ENCODE measurements at places on chromosomes 2 and 18.
A peak's percentile ranks its signal among the peaks of the same experiment; 100 is the strongest.

DNA sequence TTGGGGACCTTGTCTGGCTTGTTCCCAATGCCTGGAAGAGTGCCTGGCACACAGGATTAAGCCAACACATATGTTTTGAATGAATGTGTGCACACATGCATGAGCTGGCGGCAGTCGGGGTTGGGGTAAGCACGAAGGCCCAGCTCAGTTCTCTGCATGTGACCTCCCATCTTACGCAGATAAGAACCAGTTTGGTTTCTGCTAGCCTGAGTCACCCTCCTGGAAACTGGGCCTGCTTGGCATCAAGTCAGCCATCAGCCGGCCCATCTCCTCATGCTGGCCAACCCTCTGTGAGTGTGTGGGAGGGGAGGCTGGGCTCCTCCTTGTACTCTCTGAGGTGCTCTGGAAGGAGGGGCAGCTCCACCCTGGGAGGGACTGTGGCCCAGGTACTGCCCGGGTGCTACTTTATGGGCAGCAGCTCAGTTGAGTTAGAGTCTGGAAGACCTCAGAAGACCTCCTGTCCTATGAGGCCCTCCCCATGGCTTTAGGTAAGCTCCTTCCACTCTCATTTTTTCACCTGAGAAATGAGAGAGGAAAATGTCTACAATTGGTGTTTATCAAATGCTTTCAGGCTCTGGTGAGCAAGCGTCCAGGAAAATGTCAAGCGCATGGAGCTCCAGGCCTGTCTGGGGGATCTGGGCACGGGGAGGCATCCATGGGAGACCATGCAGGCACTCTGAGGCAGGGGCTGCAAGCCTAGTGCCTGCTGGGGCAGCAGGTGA is 9.7 kb upstream of the IL1RN start:
- peak; percentile 83 for DNase-seq

GRCh38 chr2:65465857-65466256 is 33.5 kb upstream of the SPRED2 start:
- DNase-seq = no peak

GRCh38 chr2:126878601-126879000 is 20.1 kb upstream of the TEX51 start:
- DNase-seq = no peak

GRCh38 chr18:28075501-28075900 is 101.4 kb downstream of the CDH2 start:
- no peak for DNase-seq

GRCh38 chr2:55109219-55109891 is 59.1 kb upstream of the RTN4 start:
- DNase-seq = peak; percentile 57

DNA sequence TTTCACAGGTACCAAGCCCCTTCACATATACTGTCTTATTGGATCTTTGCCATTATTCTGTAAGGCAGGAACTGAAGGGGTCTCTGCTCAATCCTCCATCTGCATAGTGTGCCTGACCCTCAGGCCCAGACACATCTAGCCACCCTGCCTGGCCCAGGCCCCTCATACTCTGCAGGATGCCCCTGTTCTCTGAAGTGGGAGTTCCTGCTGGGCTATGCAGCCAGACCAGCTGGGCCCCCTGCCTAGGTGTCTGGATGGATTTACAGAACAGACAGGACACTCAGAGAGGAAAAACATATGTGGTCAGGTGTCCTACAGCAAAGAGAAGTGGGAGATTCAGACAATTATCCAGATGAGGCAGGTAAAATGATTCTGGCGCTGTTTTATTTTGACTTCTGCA is 42.0 kb downstream of the SLC4A5 start:
- DNase-seq = no peak

DNA sequence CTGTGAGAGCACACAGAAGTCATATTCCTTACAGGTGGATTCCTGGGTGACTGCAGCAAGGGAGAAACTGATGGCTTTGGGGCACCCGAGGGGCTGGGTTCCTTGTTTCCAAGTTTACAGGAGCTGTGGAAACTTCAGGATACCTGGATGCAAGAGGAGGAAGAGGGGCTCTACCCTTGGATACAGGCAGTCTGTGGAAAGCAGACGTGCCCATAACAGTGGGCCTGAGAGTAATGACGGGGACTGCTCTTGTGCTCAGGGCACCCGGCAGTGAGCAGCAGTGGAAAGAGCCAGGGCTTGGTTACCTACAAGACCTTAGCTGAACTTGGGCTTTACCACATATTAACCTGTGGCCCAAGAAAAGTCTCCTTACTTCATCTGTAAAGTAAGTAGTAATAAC is 102.2 kb upstream of the TGFA start:
- DNase-seq = no peak

- no peak for DNase-seq
Observed at GRCh38 chr2:162769066-162769465, 69.5 kb downstream of the KCNH7 start.

DNA sequence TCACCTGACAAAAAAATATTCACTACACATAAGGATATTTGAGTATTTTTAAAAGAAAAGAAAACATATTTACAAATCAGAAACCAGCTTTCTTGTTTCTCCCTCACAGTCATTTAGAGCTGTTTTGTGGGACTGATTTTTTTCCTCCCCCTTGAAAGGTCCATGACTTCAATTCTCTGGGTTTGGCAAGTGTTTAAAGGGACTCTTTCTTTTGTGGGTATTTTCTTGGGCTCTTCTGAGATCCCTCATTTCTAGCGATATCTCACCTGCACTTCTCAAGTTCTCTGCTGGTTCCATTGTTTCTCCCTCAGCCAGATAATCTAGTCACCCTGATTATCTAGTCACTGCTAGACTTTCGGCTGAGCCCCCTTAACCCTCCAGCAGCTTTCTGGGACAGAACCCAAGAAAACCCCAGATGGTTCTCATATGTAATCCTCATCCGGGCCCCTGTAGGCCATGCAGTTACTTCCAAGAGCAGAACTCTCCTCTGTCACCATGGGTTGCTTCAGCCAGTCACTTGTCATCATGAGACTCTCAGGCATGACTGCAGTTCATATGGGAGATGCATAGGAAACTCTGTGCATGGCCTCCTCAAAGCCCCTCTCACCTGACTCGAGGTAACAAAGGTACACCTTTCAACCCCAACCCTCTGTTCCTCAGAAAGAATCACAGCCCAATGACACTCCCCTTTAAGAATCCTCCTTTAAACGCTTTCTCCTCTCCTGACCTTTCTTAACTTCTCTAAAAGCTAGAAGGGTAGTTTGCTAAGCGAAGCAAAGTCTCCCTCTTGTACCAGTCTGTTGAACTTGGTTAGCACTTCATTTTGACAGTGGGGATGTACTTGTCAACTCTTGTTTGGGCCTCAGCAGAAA is 36.7 kb upstream of the ITGA4 start:
- DNase-seq = no peak

- no peak for DNase-seq
Observed at GRCh38 chr18:76447258-76447890, 47.7 kb downstream of the ZNF516 start.

GRCh38 chr18:24631243-24632025 is 171.0 kb downstream of the HRH4 start:
- no peak for DNase-seq

- DNase-seq = no peak
Observed at GRCh38 chr2:88247531-88247930, 77.4 kb downstream of the THNSL2 start.

- DNase-seq = no peak
Observed at GRCh38 chr2:205692104-205692503, 9.8 kb downstream of the NRP2 start.

DNA sequence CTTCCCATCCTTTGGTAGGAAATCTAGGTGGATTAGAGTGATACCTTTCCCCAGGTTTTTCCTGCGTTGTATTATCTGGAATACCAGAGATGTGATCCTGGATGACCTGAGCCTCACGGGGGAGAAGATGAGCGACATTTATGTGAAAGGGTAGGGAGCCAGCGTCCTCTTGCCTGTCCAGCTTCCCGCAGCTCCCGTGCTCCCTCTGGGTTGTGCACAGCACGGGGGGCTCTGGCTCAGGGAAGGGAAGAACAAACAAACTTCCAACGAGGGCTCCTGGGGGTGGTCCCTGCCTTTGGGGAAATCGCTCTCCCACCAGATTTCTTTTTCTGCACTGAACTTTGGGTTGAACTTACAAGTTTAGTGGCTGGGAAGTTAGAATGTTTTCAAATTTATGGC is 215.7 kb downstream of the DYSF start:
- no peak for DNase-seq

Measured in body of pancreas (tissue), 4 donors.